Activated T-helper 1 cell treated with Interleukin-2 at 50 U/mL for 16 hours (primary cell): ENCODE measurements at places on chromosomes 6 and 20.

GRCh38 chr6:134636186-134636799 is 313.6 kb downstream of the ALDH8A1 start:
- DNase-seq: no peak

DNA sequence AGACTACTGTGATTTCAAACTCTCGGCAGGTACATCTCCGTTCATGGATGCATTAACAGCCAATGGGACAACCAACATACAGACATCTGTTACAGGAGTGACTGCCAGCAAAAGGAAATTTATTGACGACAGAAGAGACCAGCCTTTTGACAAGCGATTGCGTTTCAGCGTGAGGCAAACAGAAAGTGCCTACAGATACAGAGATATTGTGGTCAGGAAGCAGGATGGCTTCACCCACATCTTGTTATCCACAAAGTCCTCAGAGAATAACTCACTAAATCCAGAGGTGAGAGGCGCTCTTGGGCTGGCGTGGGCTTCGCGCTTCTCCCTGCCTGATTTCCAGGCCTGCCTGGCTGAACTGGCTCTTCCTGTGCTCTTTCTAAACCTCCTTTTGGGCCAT is 68.4 kb downstream of the RPP40 start:
- no peak for DNase-seq

GRCh38 chr6:46323312-46323965 is 152.7 kb upstream of the ENPP5 start:
- no peak for DNase-seq

- DNase-seq: no peak
These were observed 60.1 kb upstream of the FRMD1 start for GRCh38 chr6:168139121-168139520.

- DNase-seq: no peak
These were observed 212.1 kb downstream of the BTBD9 start for GRCh38 chr6:38427492-38428210.

DNA sequence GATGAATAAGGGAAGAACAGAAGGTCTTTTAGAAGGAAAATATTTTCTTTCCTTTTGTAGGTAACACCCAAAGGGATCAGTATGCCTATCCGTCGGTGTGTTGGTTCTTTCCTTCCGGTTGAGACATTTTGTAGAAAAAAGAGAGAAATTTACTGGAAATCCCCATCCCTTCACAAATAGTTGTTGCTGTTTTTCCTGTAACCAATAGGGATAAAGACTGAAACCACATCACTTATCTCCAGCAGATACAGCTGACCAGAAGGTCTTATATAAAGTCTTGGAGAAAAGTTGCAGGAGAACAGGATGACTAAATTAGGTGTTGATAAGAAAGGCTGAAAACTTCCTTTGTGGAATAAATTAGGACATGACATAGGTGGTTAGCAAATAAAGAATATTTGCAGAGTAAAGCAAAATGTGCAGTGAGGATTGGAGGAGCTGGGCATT is 14.8 kb upstream of the HLA-DRB1 start:
- DNase-seq: no peak

DNA sequence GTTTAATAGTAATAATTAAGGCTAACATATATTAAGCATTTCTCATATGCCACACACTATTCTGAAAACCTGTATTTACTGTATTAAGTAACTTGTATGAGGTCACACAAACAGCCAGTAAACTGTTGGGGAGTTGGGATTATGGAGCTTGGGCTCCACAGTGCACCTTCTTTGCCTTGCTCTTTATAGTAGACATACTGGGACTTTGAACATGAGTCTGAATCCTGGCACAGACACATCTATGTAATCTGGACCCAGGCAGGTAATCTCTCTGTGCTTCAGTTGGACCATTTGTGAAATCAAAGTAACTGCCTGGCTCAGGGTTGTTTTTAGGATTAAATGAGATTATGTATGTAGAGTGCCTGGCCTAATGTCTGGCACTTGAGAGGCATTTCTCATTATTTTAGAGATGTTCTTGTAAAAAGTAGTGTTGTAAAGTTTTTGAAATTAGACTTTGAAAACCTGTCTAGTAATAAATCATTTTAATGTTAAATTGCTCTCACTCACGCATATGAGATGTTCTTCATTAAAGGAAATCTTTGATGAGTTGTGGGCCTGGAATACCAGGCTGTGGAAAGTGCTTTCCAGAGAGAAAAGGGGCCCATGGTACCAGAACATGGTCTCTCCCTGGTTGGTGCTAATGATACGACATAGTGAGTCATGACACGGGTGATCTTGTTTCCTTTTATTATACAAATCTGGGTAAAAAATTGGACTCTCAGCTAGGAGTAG is 34.3 kb downstream of the LRRC1 start:
- no peak for DNase-seq

DNA sequence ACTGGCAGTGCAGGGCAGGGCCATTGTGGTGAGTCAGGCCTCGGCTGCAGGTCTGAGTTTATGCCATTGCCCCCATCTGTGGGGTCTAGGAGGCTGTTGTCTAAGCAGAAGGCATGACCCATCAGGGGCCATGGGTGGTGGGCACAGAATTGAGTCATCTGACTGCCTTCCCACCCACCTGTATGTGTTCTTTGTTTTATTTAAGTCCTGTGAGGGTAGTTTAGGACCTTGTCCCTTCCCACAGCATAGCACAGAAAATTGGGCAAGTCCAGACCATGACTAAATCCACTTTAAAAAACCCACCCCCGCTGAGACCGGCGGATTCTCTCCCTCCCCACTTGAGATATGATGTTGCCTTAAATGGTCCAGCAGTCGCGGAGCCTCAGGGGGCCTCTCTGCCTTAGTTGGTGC is 40.3 kb downstream of the ERMARD start:
- no peak for DNase-seq

DNA sequence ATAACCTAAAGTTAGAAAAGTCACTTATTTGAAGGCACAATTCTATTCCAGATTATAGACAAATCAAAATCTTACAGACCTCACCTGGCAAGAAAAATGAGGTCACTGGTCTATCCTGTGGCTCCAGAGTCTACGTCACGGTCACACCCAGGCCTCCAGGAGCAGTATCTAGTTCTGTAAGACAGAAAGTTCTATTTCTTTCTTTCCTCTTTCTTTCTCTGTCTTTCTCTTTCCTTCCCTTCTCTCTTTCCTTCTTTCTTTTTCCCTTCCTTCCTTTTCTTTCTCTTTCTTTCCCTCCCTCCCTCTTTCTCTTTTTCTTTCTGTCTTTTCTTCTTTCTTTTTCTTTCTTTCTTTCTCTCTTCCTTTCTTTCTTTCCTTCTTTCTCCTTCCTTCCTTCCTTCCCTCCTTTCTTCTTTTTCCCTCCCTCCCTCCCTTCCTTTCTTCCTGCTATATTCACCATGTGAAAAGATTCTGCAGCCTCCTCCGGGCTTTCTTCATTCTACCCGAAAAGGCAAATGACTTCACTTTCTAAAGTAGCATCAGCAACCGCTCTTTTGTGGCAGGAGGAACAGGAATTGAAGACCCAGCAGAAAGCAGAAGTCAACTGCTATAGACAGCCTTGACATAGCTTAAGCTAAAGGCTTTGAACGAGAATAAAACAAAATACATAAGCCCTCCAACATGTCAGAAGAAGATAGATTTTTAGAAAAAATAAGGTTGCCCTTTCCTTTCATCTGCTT is 83.9 kb upstream of the SIRPG start:
- no peak for DNase-seq

GRCh38 chr6:135637701-135638100 is 140.2 kb upstream of the AHI1 start:
- no peak for DNase-seq

GRCh38 chr20:23627501-23627900 is 10.3 kb downstream of the CST3 start:
- DNase-seq: no peak

GRCh38 chr20:56940466-56940865 is 311.4 kb downstream of the TFAP2C start:
- DNase-seq: no peak

DNA sequence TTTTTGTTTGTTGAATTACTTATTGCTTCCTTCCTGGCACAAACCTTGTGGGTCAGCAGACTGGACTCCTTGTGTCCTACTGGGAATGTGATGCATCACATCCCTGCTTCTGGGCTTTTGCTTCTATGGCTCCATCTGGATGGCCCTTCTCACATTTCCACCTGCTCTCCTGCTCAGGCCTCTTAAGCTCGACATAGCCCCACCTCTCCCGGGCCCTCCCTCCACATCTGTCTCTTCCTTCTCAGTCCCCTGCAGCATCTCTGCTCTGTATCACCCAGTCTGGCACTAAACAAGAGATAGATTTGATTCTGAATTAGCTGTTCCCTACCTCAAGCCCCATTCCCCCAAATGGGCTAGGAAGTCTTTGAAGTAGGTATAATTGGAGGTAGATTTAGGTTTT is 356.8 kb downstream of the DHX35 start:
- DNase-seq: no peak

DNA sequence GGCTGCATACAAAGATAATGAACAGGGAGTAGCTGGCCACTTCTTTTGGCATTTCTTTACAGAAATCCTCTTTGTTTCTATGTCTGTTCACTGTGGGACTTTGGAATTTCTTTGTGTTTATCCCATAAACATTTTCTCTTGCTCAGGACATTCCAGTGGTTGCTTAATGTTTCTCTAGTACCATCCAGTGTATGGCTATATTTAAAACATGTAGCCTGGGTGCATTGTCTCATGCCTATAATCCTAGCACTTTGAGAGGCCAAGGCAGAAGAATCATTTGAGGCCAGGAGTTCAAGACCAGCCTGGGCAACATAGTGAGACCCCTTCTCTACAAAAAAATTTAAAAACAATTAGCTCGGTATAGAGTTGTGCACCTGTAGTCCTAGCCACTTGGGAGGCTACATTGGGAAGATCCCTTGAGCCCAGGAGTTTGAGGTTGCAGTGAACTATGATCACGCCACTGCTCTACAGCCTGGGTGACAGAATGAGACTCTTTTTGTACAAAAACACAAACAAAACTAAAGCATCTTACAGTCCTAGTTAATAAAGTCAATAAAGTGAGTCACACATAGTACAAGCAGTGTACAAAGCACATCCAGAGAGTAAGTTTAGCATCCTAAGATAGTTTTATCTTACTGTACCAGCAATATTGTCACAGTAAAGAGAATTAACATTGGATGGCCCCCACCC is 63.3 kb downstream of the ZFAND3 start:
- DNase-seq: no peak

- no peak for DNase-seq
These were observed 148.0 kb upstream of the LRFN2 start for GRCh38 chr6:40735121-40735520.

DNA sequence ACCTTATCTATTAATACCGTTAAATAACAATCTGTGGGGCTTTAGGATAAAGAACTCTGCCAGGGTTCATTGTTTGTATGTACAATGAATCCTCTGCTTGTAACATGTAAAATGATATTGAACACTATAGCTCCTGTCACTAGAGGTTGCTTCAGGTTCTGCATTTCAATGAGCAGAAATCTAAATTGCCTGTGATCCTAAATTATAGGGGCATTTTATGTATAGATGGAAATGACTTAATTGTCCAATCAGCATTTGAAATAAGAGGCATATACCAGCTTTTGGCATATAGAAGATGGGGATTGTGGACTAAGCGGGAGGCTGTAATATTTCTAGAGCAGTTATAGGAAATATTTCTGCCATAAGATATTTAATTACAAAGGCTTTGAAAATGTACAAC is 2.0 kb downstream of the NCOA3 start:
- DNase-seq: no peak

DNA sequence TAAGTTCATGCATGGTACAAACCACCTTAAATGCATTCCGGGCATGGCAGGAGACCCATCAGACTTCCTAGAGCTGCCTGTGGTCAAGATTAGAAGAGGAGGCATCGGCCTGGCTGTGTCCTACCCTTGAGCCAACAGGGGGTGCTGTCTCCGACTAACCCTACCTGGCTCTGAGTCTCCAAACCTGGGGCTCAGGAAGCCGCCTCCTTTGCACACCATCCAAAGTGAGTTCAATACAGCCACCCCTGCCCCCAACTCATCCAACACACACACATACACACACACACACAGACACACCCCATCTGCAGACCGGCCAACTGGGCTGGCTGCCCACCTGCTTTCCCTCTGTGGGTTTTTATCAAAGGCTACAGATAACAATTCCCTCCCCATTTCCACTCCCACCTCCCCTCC is 77.0 kb downstream of the JPH2 start:
- no peak for DNase-seq

DNA sequence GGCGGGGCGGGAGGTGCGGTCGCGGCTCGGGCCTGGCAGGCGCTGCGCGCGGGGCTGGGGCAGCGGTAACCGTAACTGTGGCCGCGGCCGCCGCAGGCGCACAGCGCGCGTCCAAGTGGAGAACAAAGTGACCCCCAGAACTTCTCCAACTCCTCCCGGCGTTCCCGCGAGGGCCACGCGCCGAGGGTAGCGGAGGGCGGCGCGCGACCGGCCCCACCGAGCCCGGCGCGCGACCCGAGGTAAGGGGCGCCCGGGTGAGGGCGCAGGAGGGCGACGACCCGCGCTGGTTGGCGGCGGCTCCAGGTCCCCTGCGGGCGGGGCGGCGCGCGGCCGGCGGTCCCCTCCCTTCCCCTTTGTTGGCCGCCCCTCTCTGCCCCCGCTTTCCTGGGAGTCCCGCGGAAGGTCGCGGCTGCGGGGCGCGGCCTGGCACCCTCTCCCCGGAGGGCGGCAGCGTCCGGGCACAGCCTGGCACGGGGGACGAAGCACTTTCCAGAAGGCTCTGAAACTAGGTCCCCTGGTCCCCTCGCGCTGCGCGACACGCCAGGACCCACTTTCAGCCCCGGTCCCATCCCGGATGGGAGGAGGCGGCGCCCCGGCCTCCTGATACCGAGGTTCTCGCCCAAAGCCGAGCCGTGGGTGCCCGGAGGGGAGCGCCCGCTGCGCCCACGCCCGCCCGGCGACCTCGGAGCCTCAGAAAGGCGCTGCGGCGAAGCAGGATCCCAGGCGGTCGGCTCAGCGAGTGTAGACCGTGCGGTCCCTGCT is at the start of gene TIAM2:
Gene TIAM2, plus strand, starts transcription at position 62 of the 762 bp plus-strand sequence. CDS start 133,909 bp downstream, outside the sequence.
- DNase-seq: no peak

DNA sequence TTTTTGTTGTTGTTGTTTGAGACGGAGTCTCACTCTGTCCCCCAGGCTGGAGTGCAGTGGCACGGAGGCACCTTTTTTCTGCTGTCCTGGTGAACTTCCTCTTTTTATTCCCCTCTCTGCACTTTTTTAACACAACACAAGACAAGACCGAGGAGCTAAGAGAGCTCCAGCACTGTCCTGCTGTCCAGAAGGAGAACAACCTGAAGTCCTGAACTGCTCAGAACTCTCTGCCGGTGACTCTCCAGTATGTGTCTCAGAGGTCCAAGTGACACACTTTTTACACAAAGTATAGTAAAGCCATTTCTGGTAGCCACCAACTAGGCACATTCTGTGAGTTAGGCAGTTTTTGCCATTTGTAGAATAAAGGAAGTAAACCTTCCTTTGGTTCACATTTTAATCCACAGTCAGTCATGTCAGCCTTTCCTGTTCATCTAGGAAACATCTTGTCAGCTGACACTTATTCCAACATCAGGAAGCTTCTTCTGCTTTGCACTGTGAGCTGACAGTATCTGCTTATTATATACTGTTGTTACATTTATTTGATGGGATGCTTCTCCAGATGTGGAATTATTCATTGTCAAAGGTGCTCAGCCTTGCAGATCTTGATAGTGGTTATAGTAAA is 28.1 kb upstream of the TXNDC5 start:
- no peak for DNase-seq
